ENCODE measurements at places on chromosomes 16 and 17. TPM values are rescaled to one million over a fixed set of nuclear protein-coding genes. Genes with fewer than 3 reads are reported as not detected.
A peak's percentile ranks its signal among the peaks of the same experiment; 100 is the strongest.

DNA sequence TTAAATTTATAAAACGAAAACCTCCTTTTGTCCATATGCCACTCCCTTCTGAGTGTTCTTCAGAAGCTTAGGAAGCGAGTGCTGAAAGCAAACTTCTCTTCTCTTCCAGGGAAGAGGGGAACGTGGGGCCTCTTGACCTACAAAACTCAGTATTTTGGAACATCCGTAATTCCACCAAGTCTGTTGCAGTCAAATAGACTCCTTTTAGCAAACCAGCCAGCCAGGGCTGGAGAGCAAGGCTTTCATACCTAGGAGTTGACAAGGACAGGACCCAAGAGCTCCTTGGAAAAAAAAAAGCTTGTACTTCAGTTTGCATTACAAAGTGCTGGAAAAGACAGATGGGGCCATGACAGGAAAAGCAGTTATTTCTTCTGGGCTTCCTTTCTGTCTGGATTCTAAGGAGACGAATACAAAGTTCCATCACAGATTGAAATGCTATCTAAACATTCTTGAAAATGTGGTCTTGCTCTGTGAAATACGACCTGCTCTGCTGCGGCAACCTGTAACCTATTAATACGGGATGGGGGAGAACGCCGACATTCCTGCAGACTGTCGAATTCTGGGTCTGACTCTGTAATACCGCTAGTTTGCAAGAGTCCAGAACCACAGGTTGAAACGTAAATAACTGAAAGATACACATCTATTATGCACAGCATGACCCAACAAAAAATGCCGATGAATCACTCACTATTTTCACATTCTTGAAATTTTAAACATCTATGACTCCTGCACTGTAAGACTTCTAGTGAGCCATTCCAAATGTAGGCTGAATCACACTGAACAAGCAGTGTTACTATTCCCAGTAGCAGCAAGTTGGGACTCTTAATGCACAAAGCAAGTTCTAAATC lies 20.6 kb downstream of the VPS53 start:
- no peaks in the 10 kb centered on the region for H3K4me1 ChIP-seq
- H3K27ac ChIP-seq = no peak overlapping the region
- H3K36me3 ChIP-seq = peaks cover 56% of the 10 kb centered on the region
- no peak overlapping the region for H3K4me3 ChIP-seq

GRCh38 chr16:22942811-22943210 lies 128.8 kb downstream of the HS3ST2 start:
- no peak overlapping the region for H3K27ac ChIP-seq
- no peaks in the 10 kb centered on the region for H3K4me1 ChIP-seq
- peaks cover 4% of the 10 kb centered on the region for H3K27me3 ChIP-seq
- no peaks in the 10 kb centered on the region for H3K36me3 ChIP-seq
- no peak for DNase-seq

GRCh38 chr17:49851387-49852291 lies 3.8 kb upstream of the TAC4 start:
- peaks cover 4% of the 10 kb centered on the region for H3K36me3 ChIP-seq
- peaks cover 16% of the 10 kb centered on the region for H3K4me1 ChIP-seq
- H3K4me3 ChIP-seq = peak overlapping the region; percentile 62
- peak; percentile 84 for DNase-seq
- peak overlapping the region; percentile 27 for H3K27ac ChIP-seq
- no peaks in the 10 kb centered on the region for H3K27me3 ChIP-seq

DNA sequence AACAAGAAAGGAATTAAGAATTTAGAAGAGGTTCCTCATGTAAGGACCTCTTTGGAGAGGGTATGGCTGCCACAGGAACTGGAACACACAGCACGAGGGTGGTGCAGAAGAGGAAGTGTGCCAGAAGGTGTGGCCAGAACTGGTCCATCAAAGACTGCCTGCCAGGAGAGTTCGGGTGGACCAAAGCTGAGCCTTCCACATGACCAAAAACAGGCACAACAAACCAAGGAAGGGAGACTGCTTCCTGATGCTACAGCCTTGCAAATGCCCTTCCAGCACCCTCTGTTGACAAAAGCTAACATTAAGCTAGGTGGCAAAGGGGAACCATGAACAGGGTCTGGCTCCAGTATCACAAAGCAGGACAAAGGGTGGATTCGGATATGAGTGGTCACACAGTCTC lies 125.8 kb upstream of the TMEM97 start:
- H3K4me3 ChIP-seq = no peak overlapping the region
- peaks cover 11% of the 10 kb centered on the region for H3K36me3 ChIP-seq
- H3K27ac ChIP-seq = no peak overlapping the region

GRCh38 chr16:51924744-51925143 lies 622.2 kb downstream of the TOX3 start:
- no peaks in the 10 kb centered on the region for H3K27me3 ChIP-seq
- no peak for DNase-seq
- no peaks in the 10 kb centered on the region for H3K4me1 ChIP-seq
- no peaks in the 10 kb centered on the region for H3K36me3 ChIP-seq
- H3K27ac ChIP-seq = no peak overlapping the region

DNA sequence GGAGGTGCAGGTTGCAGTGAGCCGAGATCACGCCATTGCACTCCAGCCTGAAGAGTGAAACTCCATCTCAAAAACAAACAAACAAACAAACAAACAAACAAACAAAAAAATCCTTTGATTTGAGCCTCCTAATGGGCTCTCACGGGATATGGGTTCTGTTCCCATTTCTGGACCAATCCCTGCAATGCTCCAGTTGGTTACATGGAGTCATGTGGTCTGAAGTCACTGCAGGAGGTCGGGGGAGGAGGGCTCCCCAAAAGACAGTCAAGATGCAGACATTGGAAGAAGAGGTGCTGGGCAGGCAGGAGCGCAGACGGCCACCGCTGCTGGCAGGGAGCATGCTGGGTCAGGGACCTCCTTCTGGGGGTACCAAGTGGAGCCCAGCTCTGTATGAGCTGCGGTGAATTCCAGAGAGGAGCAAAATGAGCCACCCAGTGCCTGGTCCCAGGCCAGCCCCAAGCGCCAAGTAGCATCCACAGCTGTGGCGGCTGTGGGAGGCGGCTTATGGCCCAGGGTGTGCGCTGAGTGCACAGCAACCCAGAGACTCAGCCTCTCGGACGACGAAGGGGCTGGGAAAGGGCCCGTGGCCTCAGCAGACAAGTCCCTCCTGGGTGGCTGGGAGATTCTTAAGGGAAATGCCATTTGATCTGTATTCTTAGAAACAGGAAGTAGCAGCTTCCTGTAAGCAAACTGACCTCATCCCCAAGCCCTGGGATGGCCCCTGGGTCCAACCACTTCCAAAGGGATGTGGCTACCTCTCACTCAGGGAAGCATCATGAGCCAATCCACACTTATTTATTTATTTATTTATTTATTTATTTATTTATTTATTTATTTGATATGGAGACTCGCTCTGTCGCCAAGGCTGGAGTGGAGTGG lies 19.6 kb upstream of the ATP2A3 start:
- no peak overlapping the region for H3K27ac ChIP-seq
- H3K4me3 ChIP-seq = no peak overlapping the region
- DNase-seq = no peak
- peaks cover 5% of the 10 kb centered on the region for H3K27me3 ChIP-seq
- no peaks in the 10 kb centered on the region for H3K36me3 ChIP-seq

- peaks cover 4% of the 10 kb centered on the region for H3K27me3 ChIP-seq
- DNase-seq = no peak
- H3K36me3 ChIP-seq = no peaks in the 10 kb centered on the region
- no peak overlapping the region for H3K27ac ChIP-seq
These were observed 167.1 kb upstream of the CDH13 start for GRCh38 chr16:82459580-82460256.

DNA sequence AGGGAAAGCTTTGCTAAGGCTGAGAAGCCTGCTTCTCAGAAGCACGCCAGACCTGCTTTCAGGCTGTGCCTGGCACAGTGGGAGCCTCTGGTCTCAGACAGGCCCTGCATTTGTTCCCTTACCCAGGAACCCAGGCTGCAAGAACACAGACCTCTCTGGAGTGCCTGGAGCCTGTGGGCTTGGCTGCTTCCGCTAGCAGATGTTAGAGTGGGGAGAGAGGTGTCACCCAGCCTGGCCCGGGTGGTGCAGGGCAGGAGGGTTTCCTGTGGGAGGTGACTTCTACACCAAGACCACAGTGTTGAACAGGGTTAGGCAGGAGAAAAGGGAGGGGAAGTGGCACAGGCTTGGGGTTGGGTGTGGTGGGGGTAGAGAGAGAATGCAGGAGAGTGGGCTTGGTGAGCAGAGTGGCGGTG lies 35.8 kb upstream of the ADGRG1 start:
- no peaks in the 10 kb centered on the region for H3K27me3 ChIP-seq
- no peaks in the 10 kb centered on the region for H3K36me3 ChIP-seq
- peaks cover 12% of the 10 kb centered on the region for H3K4me1 ChIP-seq
- DNase-seq = no peak
- H3K27ac ChIP-seq = no peak overlapping the region

GRCh38 chr17:69651921-69652320 lies 237.4 kb downstream of the MAP2K6 start:
- no peaks in the 10 kb centered on the region for H3K27me3 ChIP-seq
- no peak overlapping the region for H3K27ac ChIP-seq
- no peaks in the 10 kb centered on the region for H3K36me3 ChIP-seq
- DNase-seq = no peak
- no peaks in the 10 kb centered on the region for H3K4me1 ChIP-seq

GRCh38 chr17:40485851-40486521 lies 15.4 kb downstream of the TNS4 start:
- no peak overlapping the region for H3K4me3 ChIP-seq
- H3K36me3 ChIP-seq = peaks cover 32% of the 10 kb centered on the region
- H3K27ac ChIP-seq = peak overlapping the region; percentile 91

DNA sequence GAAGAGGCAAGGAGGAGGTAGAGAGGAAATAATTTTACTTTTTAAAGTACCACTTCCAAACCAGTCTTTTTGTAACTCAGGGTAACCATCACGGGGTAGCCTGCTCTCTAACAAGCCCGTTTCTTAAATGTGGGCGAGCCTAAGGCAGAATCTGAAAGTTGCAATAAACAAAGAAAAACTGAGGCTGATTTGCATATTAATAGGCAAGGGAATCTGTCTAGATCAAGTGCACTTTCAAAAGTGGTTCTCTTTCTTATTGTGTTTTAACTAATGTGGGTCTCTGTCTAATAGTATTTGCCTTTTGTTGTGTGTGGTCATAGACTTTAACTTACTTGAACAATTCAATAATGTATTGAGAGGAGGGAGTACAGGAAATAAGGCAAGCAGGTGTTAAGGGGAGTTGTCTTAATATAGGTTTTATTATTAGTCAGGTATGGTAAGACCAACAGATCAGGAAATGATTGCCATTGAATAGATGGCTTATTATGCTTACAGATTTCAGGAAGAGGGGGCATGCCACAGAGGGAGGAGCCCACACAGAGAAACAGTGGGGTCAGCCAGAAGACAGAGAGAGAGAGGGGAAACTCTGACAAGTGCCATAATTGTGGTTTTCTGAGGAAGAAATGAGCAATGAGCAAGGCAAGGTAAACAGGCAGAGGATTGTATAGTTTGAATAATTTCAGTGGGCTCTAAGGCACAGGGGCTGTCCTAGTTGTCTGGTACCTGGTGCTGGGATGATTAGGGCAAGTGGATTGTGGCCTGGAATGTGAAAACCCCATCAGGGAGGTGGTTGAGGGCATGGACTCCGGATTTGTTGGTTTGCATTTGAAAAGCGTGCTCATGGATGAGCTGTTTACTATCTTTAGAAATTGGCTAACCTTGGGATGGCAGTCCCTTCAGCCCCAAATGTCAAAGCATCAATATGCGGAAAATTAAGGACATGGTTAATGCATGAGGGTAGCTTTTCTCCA lies 237.2 kb downstream of the TOX3 start:
- no peak overlapping the region for H3K27ac ChIP-seq
- H3K27me3 ChIP-seq = no peaks in the 10 kb centered on the region
- H3K4me1 ChIP-seq = no peaks in the 10 kb centered on the region
- DNase-seq = no peak

DNA sequence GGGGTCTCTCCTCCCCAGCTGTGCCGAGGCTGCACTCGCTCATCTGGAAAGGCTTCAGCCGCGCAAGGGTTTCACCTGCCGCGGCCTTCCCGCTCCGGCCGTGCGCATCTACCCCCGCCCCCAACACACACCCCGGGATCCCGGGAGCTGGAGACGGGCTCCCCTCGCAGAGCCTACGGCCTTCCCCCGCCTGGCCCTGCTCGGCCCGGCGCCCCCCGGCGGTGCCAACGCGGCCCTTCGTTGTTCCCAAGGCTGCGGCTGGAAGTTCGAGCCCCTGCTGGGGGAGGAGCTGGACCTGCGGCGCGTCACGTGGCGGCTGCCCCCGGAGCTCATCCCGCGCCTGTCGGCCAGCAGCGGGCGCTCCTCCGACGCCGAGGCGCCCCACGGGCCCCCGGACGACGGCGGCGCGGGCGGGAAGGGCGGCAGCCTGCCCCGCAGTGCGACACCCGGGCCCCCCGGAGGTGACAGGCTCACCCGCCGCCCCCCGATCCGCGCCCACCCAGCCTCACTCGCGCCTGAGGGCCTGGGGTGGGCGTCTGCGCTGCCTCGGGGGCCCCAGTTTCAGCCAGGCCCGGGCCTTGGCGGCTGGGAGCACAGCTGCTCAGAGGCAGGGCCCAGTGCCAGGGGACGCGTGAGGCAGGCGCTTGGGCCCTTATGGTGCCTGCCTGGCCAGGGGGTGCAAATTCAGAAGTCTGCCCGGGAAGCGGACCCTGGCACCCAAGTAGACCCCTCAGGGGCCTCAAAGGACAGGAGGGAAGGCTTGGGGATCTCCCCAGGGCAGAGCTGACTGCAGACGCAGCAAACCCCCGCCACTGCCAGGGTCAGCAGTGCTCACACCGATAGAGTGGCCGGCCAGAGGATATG lies 11.2 kb downstream of the GALK1 start:
- H3K36me3 ChIP-seq = peaks cover 90% of the 10 kb centered on the region
- no peak overlapping the region for H3K27ac ChIP-seq
- H3K27me3 ChIP-seq = no peaks in the 10 kb centered on the region

- peak overlapping the region; percentile 86 for H3K27ac ChIP-seq
- no peaks in the 10 kb centered on the region for H3K27me3 ChIP-seq
- peak overlapping the region; percentile 37 for H3K4me3 ChIP-seq
- peaks cover 52% of the 10 kb centered on the region for H3K4me1 ChIP-seq
These were observed 390 bp upstream of the UNC13D start for GRCh38 chr17:75844530-75845057.

- peaks cover 23% of the 10 kb centered on the region for H3K36me3 ChIP-seq
- H3K27me3 ChIP-seq = no peaks in the 10 kb centered on the region
- peaks cover 63% of the 10 kb centered on the region for H3K4me1 ChIP-seq
- no peak for DNase-seq
These were observed 22.3 kb downstream of the HAPSTR1 start for GRCh38 chr16:9113707-9114106.

DNA sequence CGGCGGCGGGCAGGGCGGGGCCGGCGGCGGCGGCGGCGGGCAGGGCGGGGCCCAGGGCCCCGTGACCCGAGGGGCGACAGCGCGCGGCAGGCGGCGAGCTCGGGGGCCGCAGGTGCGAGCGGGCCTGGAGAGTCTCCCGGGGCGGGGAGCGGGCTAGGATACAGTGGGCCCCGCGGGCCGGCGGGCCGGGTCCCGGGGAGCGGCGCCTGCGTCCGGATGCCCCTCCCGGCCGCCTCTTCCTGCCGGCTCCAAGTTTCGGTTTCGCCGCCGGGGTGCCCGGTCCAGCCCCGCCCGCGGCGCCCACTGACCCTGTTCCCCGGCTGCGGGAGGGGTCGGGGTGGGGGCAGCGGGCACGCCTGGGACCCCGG lies at the start of gene RNF213:
TSS of gene RNF213 (plus strand) at position 62 of the 368 bp plus-strand sequence. CDS start 2,830 bp downstream, outside the sequence.
- peaks cover 13% of the 10 kb centered on the region for H3K36me3 ChIP-seq
- no peak for DNase-seq
- peak within 1 kb of the TSS; percentile 96 for H3K4me3 ChIP-seq

GRCh38 chr17:63113167-63113566 lies 147.1 kb downstream of the TANC2 start:
- no peaks in the 10 kb centered on the region for H3K27me3 ChIP-seq
- no peaks in the 10 kb centered on the region for H3K4me1 ChIP-seq
- no peak overlapping the region for H3K27ac ChIP-seq
- H3K36me3 ChIP-seq = no peaks in the 10 kb centered on the region

Gene SLC47A1
- 19.1 TPM for total RNA-seq

Gene CD300LG
- 6.8 TPM for total RNA-seq

Gene CBFA2T3
- 1.5 TPM for total RNA-seq

Gene FOXL1
- not detected for total RNA-seq

Gene USP6
- total RNA-seq = 1.4 TPM

Gene CCL17
- total RNA-seq = not detected

Gene PLK1
- 8.0 TPM for total RNA-seq

Gene ALDH3A1
- 108 TPM for total RNA-seq
